SJSA1 (cell line): ENCODE measurements at places on chromosomes 1 and 21. TPM values are rescaled to one million over a fixed set of nuclear protein-coding genes. Genes with fewer than 3 reads are reported as not detected.
A peak's percentile ranks its signal among the peaks of the same experiment; 100 is the strongest.

- DNase-seq = no peak
Measured at GRCh38 chr1:24972221-24972914, 42.3 kb upstream of the RUNX3 start.

DNA sequence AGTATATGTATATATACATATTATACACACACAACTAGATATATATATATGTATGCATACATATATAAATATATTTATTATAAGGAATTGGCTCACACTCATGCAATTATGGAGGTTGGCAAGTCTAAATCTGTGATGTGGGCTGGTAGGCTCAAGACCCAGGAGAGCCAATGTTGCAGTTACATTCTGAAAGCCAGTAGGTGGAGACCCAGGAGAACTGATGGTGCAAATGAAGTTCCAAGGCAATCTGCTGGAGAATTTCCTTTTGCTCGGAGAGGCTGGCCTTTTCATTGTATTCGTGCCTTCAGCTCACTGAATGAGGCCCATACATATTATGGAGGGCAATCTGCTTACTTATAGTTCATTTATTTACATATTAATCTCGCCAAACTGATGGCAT lies 9.4 kb downstream of the IVL start:
- DNase-seq = no peak

GRCh38 chr1:54973205-54973921 lies 7.1 kb upstream of the TMEM61 start:
- DNase-seq = no peak

- peak; percentile 81 for DNase-seq
Measured at GRCh38 chr1:145425436-145426029, at the start of gene NBPF20. Gene NBPF20 (minus strand): TSS chr1:145425603. CDS start chr1:145405272, 20,331 bp downstream.

DNA sequence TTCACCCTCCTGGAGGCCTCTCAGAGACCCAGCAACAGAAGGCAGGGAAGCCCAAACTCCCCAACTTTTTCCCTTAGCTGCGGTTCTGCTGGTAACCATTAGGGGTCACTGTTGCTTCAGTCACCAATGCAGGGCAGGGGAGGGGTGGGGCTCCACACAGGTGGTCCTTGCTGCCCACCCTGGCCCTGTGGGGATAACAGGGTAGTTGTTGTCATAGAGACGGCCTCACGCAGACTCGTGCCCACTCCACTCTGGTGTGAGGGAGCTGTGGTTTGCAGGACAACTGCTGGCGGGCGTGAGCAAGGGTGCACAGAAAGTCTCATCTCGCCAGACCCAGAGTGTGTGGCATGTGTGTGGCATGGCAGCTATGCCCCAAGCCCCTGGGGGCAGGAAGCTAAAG lies 19.9 kb downstream of the INSRR start:
- DNase-seq = no peak

GRCh38 chr1:70353601-70354331 lies 756 bp downstream of the ANKRD13C start:
- peak; percentile 89 for DNase-seq

DNA sequence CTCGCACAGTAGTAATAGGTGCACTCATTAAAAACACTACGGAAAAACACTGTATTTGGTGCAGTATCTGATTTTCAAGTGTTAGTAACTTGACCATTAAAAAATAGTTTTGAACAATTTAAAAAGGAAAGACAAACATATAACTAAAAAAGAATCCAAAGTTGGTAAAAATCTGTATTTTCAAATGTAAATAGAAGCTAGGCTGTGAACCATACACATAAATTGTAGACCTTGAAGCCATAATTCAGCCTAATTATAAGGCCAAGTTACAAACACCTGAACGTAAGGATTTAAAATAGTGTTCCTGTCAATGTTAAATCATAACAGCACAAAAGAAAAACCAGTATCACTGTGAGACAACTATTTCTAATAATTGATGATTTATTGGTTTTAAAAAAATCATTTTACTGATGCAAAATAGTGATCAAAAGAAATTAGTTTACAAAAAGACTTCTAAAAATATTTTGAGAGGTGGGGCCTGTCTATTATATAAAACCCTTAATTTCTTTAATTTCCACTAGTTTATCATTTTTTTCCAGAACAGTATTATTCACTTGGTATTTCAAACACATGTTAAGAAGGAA lies 4.5 kb downstream of the IRF2BP2 start:
- no peak for DNase-seq

DNA sequence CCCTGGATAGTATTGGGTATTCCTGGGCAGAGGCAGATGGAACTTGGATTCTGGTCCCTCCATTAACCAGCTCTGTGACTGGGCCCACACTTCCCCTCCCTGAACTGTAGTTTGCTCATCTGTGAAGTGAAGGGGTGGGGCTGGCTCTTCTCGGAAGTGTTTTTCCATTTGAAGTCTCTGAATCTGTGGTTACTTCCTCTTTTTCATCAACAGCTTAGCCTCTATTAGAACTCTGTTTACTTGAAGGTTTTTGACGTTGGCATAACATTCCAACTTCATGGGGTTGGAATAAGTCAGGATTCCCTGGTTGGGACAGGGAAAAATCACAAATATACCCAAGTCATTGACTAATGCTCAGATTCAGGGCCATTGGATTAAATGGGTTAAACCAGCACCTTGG lies 3.6 kb downstream of the KIAA0040 start:
- no peak for DNase-seq

DNA sequence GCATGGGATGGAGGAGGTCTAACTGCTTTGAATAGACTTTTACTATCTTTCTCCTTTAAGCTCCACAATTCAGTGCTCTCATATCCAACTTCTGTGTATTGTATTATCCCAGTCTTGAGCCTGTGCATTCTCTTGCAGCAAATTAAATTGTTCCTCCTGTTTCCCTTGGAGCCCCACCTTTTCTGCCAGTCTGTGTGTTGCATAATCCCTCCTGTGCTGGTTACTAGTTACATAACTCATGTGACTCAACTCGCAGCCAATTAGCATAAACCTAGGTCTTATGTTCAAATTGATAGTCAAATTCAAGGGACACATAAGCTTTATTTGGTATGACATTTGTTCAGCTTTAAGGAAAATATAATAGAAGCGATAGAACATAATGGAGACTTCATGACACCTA lies 1863.5 kb downstream of the MRPL39 start:
- no peak for DNase-seq

- no peak for DNase-seq
Measured at GRCh38 chr1:1225238-1225845, 6.5 kb downstream of the SDF4 start.

- DNase-seq = no peak
Measured at GRCh38 chr1:50430010-50430405, 6.8 kb upstream of the DMRTA2 start.

DNA sequence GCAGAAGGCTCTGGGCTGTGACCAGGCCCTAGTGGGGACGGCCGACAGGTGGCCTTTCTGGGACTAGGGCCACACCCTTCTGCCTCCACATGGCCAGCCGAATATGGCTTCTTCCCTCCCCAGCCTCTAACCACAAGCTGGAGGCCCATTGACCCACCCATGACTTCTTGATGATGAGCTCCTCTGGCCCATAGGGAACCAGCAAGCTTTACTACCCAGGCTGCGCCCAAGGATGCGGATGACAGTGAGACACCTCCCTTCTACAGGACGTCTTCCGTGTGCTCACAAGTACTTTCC lies 41.0 kb downstream of the LDLRAD2 start:
- no peak for DNase-seq

Gene AGBL4
- not detected in 2 replicates for total RNA-seq

Gene TGFBR3
- total RNA-seq = 8.8 and 15.2 TPM in 2 replicates

Gene PLEKHA6
- 0.16 and 0.76 TPM in 2 replicates for total RNA-seq

Gene PRKAA2
- total RNA-seq = 0.05 and 0.13 TPM in 2 replicates

Gene MRPS15
- total RNA-seq = 63.1 and 95.8 TPM in 2 replicates

Gene CELA2A
- not detected in 2 replicates for total RNA-seq

Gene HCRTR1
- not detected in 2 replicates for total RNA-seq

Gene LRRC3
- 1.6 and 3.0 TPM in 2 replicates for total RNA-seq

Gene CCT3
- 406 and 520 TPM in 2 replicates for total RNA-seq
